ENCODE measurements at places on chromosomes 4 and X.

DNA sequence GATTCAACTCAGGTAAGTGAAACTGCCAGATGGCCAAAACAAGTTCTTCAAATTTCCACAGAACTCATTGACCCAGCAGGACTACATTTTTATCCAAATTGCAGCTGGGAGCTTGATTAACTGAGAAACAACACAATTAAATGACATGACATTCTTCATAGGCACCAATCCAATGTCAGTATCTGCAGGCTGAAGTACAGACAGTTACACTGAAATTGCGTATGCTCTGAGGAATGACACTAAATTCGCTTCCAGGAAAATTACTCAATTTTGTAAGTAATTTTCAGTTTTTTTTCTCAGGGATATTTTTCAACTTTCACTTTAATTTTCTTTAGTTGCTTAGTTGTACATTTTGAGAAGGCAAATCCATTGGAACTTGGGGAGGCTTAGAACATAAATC is 4.5 kb downstream of the C1GALT1C1 start:
- DNase-seq, result no peak

DNA sequence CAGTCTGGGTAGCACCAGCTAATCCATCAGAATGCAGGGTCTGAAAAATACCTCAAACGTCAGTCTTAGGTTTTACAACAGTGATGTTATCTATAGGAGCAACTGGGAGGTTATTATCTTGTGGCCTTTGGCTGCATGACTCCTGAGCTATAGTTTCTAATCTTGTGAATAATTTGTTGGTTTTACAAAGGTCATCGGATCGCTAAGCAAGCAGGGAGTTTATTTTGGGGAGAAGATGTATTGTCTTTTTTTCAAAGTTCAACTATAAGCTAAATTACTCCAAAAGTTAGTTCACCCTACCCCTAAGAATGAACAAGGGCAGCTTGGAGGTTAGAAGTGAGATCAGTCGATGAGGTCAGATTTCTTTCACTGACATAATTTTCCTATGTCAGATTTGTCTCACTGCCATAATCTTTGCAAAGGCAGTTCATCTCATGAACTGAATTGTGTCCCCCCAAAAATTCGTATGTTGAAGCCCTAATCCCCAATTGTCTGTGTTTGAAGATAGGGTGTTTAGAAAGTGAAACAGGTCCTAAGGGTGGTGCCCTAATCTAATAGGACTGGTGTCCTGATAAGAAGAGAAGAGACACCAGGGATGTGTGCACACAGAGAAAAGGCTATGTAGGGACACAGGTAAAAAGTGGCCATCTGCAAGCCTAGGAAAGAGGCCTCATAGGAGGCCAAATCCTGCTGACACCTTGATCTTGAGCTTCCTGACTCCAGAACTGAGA is 175.8 kb upstream of the GALNT7 start:
- no peak for DNase-seq

DNA sequence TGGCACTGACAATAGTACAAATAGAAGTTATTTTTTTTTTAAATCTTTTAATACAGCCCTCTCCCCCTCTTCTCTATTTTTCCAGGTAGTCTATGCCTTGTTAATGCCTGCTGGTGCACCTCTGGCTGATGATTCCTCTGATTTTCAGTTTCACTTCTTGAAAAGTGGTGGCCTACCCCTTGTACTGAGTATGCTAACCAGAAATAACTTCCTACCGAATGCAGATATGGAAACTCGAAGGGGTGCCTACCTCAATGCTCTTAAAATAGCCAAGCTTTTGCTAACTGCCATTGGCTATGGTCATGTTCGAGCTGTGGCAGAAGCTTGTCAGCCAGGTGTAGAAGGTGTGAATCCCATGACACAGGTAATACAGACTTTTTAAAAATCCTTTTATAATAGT is 99.1 kb downstream of the USP9X start:
- DNase-seq, result no peak

DNA sequence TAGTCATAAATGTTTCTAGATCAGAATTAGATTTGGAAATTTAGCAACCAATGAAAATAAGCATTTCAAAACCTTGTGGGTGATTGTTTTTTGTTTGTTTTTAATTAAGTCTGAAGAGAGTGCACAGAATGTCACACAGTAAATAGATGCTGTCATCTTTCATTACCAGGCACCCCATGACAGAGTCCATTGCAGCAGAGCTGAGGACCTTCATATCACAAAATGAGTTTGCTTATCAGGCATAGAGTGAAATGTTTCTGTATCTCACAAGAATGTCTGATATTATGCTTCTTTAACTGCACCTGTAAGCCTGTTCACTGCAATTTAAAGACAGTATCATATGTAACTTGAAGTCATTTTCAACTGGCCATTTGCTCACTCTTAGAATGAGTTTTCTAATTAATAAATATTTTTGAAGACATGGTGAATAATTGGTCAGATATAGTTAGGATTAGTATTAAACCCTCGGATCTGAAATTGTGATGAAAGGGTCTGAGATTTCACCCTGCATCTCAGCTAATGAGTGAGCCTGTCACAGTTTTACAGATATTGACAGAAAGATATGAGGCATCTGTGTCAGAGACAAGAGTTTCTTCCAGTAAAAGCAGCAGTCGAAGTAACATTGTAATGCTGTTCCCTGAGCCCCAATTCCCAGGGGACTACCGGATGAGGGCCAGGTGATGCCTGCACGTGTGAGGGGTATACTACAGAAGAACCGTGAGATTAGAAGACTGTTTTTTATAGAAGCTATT is 416.4 kb downstream of the CCSER1 start:
- no peak for DNase-seq

DNA sequence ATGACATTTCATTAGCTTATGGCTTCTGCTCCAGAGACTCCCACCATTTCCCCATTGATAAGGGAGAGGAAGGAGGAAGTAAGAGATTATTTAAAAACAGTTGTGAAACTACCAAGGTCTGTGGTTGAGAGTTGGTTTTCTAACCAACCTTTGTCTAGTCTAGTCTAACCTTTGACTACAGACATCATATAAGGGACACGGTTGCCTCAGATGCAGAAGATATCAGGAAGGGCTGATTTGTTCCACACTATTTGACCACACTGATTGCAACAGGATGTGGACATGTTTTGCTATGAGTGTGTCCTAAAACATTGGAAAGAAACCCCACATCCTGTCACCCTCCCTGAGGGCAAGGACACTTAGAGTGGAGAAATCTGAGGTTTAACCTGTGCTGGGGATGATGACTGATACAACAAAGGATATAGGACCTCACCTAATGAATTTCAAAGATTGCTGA is 53.0 kb downstream of the COQ2 start:
- no peak for DNase-seq

DNA sequence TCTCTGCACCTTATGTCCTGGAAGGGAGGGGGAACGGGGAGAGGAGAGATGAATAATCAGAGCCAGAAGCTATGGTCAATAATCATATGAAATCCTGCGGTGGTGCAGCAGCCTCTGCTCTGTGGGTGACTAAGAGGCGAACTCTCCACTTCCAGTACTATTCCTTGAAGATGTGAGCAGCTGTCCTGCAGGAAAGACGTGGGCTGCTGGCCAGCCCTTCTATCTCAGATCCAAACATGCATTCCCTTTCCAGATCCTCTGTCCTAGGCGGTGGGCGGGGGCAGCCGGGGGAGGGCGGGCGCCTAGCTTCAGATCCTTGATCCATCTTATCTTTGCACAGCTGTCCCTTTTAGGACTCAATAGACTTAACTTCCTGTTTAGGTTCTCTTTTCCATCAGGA is 34.5 kb downstream of the SPINK2 start:
- DNase-seq, result no peak

GRCh38 chr4:110200689-110201088 is 2.3 kb upstream of the ELOVL6 start:
- no peak for DNase-seq

DNA sequence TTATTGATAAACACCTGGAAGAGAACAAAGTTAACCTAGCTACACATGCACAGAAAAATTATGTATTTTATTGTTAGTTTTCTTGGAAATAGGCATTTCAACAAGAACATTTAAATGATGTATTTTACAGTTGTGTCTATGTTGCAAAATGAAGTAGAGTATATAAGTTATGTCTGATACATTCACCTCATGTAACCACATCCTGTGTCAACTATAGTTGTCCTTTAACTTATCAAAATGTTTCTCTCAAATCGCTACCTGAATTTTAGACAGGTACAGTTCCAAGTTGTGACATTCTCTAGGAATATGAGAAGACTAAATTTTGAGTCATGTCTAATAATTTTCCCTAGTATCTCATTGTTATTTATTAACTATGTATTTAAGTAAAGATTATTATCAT is 27.2 kb upstream of the TNIP3 start:
- DNase-seq, result no peak

- DNase-seq, result no peak
Measured at GRCh38 chr4:140607852-140608251, 39.1 kb upstream of the UCP1 start.

- DNase-seq, result no peak
Measured at GRCh38 chrX:531611-531936, 99.0 kb upstream of the SHOX start.

DNA sequence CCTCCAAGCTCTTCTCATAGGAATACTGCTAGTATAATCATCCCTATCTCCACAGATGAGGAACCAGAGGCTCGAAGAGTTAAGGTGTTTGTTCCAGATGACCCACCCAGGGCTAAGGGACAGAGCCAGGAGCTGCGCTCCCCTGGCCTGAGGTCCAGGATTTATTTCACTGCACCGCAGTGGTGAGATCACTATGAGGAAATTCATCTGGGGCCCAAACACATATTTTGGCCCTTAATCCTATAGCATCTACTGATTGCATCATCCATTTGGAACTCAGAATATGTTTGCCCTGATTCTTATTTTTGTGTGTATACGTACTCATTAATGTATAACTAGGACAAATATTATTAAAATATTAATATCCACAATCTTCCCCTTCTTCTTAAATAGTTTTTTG is 100.1 kb upstream of the RBPJ start:
- DNase-seq, result no peak

- no peak for DNase-seq
Measured at GRCh38 chr4:113349430-113349829, 300.0 kb downstream of the ANK2 start.

GRCh38 chrX:10622197-10622596 is 1.8 kb upstream of the MID1 start:
- DNase-seq, result no peak

DNA sequence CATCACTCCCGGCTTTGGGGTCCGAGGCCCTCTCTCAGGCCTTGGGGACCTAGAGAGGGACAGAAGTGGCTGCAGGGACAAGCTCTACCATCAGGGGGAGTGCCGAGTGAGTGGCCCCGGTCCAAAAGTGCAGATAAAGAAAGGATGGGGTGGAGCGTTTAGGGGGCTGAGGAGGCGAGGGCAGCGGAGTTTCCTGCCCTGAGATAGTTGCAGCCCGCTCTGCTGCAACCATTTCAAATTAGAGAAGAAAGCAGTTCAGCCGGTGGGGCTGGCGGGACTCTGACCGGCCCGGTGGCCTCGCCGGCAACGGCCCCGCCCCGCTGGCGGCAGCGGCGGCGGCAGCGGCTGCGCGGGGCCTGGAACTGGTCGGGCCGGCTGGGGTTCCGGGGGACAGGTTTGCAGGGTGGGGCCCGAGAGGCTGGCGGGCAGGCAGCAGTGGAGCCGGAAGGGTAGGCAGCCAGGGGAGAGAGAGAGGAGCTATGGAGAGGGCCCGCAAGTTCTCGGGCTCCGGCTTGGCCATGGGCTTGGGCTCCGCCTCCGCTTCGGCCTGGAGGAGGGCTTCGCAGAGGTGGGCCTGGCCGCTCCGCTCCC is 7.6 kb downstream of the DLG3 start:
- peak; percentile 57 for DNase-seq

- DNase-seq, result no peak
Measured at GRCh38 chr4:176676901-176677300, 115.8 kb downstream of the VEGFC start.

DNA sequence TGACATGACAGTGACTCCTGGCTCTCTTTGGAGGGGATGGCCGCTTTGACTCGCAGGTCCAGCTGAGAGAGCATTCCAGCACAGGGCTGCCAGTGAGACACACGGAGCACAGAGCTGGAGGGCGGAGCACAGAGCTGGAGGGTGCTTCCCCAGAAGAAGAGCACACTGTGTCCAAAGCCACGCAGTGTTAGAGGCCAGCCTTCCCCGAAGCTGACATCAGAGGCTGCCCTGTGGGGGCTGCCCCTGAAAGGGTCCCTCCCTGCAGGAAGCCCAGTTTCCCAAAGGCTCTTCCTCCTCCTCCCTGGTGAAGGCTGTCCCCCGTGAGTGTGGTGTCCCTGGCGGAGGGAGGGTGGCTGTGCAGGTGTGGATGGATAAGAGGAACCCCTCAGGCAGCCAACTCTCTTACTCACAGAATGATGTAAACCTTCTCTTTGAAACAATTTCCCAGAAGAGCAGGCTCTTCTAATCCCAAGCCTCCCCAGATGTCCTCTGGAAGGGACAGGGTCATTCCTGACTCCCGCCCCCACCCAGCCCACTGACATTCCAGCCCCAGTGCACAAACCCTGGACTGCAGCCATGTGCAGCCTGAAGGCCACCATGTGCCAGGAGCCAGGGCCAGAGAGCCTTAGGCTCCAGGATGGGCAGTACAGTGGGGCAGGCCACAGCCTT is 53.4 kb downstream of the PSAPL1 start:
- DNase-seq, result no peak

- no peak for DNase-seq
Measured at GRCh38 chr4:150145946-150146340, 67.7 kb downstream of the DCLK2 start.

- DNase-seq, result no peak
Measured at GRCh38 chr4:38101563-38101962, 141.4 kb downstream of the PTTG2 start.

DNA sequence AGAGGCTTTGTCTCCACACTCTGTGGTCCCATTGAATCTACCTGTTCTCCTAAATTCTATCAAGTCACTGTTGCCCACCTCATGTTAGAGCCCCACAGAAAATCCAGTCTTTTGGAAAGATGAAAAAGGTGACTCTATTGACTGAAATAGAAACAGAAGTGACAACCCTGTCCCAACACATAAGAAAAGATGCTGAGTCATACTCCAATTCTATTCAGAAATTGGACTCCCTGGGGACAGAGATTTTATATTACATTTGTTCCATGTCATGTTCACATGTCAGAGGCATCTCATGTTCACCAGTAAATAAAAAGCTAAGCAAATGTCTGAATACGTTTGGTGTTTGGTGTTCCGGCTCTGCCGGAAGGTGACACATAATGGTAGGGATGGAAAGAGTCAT is 2.9 kb upstream of the GRPR start:
- no peak for DNase-seq

DNA sequence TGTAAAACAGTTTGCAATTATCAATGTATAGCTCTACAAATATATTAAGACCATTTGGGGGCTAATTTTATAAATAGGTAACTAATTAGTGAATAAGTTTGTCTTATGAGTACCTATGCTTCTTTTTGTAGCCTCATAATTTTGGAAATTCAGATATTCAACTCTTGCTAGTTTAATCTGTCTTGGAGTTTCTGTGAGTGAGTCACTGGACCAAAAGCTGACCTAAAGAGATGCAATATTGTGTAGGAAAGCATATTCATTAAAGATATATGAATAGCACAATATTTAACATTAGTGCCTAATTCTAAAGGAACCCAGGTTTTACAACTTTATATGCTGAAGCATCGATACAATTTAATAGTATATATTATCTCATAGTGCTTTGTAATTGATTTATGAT is 161.3 kb upstream of the PCDH18 start:
- DNase-seq, result no peak

- no peak for DNase-seq
Measured at GRCh38 chr4:40486534-40486933, 143.1 kb downstream of the RBM47 start.

GRCh38 chr4:106629268-106629625 is 260.7 kb upstream of the GIMD1 start:
- no peak for DNase-seq
